HFFc6 (cell line): ENCODE measurements at places on chromosomes 4 and X. TPM values are rescaled to one million over a fixed set of nuclear protein-coding genes. Genes with fewer than 3 reads are reported as not detected.

Gene TLR10
- total RNA-seq: not detected in 3 replicates

GRCh38 chrX:12360986-12361598 is 222.8 kb downstream of the FRMPD4 start:
- peak overlapping the region; percentile 30 for H3K4me3 ChIP-seq
- peaks cover 4% of the 10 kb centered on the region; the same call in 1 of the 2 replicates for H3K36me3 ChIP-seq
- H3K27me3 ChIP-seq: no peaks in the 10 kb centered on the region
- H3K4me1 ChIP-seq: peaks cover 43% of the 10 kb centered on the region
- peak overlapping the region; percentile 94 for H3K27ac ChIP-seq

GRCh38 chrX:18666614-18667013 is 5.3 kb downstream of the RS1 start:
- peaks cover 2% of the 10 kb centered on the region for H3K27me3 ChIP-seq
- peaks cover 6% of the 10 kb centered on the region; the same call in 1 of the 2 replicates for H3K4me1 ChIP-seq
- no peak overlapping the region for H3K4me3 ChIP-seq
- H3K27ac ChIP-seq: no peak overlapping the region

DNA sequence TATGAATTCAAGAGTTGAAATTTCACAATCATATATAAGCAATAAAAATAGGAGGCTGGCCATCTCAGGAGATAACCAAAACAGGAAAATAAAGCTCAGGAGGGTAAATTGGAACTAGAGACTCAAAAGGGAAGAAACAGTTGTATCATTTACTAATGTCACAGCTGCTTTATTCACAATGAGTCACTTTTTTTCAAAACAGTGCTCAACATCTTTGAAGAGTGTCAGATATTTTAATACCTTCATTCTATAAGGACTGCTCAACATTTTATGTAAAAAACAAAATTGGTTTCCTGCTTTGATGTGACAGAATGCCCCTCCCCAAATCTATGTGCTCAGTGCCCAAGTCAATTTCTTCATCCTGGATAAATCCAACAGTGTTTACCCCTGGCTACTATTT is 97.7 kb downstream of the DDX60 start:
- peaks cover 51% of the 10 kb centered on the region for H3K4me1 ChIP-seq
- H3K36me3 ChIP-seq: peaks cover 16% of the 10 kb centered on the region
- no peak overlapping the region; the same call in 1 of the 2 replicates for H3K4me3 ChIP-seq

- no peak for DNase-seq
- peaks cover 6% of the 10 kb centered on the region; the same call in 1 of the 2 replicates for H3K4me1 ChIP-seq
Observed at GRCh38 chrX:38982843-38983242, 181.6 kb downstream of the MID1IP1 start.
